Activated T-cell treated with anti-CD3 and anti-CD28 coated beads, Interleukin-2, amount 50 U/mL, for 4 hours (primary cell): ENCODE measurements at places on chromosomes 7 and 10. TPM values are rescaled to one million over a fixed set of nuclear protein-coding genes. Genes with fewer than 3 reads are reported as not detected.

GRCh38 chr7:11742496-11742895 lies 89.5 kb downstream of the THSD7A start:
- no peak for DNase-seq

DNA sequence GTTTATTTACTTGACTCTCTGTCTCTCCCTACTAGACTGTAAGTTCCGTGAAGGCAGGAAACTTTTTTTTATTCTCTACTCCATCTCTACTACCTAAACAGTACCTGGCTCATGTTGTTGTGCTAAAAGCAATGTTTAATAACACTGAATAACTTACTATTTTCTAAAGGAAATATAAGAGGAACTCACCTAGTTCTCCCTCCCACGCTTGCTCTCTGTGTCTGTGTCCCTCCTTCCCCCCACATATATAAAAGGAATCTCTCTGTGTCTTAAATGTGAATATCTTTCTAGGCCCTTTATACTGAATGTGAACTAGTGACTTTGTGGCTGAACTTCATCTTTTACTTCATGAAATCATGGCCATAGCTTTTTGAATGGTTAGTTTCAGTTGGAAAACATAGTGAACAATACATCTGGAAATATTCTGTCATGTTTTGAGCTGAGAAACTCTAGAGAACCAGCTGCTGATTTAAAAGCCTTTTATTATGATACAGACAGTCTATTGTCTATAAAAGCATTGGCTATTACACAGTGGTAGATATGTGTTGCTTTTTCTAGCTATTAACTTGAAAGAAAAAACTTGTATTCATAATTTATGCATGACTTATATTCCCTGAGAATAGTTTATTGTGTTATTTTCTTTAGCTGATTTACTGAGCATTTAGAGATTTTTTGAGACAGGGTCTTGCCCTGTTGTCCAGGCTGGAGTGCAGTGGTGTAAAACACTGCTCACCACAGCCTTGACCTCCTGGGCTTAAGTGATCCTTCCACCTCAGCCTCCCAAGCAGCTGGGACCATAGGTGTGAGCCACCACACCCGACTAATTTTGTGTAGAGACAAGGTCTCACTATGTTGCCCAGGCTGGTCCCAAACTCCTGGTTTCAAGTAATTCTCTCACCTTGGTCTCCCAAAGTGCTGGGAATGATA lies 42.5 kb downstream of the VCL start:
- no peak for DNase-seq

GRCh38 chr10:101032637-101033224 lies 1.7 kb downstream of the SFXN3 start:
- DNase-seq: peak; percentile 58

DNA sequence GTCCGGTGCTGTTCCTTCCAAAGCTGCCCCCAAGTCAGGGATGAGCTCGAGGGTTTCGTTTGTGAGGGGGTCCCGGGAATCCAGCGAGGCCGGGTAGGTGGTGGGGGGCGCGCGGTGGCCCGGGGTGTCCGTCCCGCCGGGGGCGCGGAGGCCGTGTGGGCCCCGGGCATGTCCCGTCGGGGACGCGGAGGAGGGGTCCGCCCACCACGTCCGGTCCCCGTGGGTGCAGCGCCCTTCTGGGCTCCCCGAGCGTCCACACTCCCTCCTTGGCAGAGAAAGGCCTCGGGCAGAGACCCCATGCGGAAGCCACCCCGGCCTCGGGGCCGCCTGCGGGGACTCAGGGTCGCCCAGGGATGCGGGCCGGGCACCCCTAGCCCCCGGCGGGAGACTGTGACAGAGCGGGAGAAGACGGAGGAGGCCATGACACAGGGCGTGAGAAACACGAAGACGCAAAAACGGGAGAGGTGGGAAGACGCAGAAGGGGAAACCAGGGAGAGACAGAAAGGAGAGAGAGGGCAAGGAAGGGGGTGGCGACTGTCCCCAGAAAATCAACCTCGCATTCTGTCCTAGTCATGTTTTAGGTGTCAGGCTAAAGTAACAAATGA lies 640 bp upstream of the ZNF425 start:
- peak; percentile 60 for DNase-seq

DNA sequence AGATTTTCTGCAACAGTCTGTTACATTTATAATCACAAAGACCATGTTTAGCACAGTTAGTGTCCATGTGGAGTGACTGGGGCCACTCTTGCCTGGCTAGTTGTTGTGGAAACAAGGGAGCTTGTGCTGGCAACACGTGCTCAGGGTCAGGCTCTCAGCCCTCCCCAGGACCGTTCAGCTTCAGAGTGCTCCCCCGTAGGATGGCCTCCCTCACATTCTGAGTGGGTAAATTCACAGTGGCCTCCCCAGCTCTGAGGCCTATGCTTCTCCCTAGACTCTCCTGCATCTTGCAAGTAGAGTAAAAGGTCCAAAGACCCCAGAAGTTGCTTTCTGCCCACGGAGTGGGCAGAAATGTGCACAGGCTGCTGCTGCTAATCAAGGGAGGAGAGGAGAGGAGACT lies 122.3 kb downstream of the ADCY1 start:
- no peak for DNase-seq

DNA sequence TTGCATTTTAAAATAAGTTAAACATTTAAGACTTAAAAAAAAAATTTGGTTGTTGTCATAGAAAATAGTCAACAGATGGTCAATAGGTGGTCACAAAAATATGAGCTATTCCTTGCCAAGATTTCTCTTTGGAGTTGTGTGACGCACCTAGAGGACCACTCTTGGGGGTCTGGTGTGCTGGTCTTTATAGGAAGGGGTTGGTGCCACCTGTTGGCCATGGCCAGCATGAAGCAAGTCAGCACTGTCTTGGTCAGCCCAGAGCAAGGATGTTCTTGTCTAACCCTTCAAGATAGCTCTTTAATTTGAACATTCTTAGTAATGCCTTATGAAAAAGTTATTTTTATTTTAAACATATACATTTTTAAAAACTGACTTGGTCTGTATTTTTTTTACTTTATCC lies 267.9 kb upstream of the CNTNAP2 start:
- DNase-seq: no peak

GRCh38 chr7:93475811-93476210 lies 98.7 kb downstream of the CALCR start:
- no peak for DNase-seq

DNA sequence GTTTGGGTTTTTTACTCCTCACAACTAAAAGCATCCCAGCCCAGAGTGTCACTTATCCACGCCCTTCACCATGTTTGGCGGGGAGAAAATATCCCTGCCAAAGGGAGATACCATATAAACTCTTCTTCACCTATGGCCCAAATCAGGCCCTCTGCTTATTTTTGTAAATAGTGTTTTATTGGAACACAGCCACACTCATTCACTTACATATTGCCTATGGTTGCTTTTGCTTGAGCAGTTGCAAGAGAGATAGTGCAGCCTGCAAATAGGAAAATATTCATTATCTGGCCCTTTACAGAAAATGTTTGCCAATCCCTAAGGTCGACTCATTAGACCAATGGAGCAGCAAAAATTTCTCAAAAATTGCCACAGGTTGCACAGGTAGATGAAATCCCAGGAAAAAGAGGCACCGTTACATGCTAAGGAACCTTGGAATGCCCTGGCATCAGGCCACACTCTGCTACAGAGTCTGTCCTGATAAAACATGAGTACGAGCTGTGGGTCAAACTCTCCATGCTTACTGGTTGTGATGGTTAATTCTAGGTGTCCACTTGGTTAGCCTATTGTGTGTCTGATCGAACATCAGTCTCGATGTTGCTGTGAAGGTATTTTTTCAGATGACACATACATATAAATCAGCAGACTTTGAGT lies 7.9 kb upstream of the RASSF4 start:
- no peak for DNase-seq

- no peak for DNase-seq
Measured at GRCh38 chr10:31774928-31775650, 153.5 kb downstream of the ARHGAP12 start.

- no peak for DNase-seq
Measured at GRCh38 chr7:17043012-17043877, 161.5 kb upstream of the AGR3 start.

GRCh38 chr10:74525885-74526284 lies 300.5 kb upstream of the KAT6B start:
- DNase-seq: no peak

DNA sequence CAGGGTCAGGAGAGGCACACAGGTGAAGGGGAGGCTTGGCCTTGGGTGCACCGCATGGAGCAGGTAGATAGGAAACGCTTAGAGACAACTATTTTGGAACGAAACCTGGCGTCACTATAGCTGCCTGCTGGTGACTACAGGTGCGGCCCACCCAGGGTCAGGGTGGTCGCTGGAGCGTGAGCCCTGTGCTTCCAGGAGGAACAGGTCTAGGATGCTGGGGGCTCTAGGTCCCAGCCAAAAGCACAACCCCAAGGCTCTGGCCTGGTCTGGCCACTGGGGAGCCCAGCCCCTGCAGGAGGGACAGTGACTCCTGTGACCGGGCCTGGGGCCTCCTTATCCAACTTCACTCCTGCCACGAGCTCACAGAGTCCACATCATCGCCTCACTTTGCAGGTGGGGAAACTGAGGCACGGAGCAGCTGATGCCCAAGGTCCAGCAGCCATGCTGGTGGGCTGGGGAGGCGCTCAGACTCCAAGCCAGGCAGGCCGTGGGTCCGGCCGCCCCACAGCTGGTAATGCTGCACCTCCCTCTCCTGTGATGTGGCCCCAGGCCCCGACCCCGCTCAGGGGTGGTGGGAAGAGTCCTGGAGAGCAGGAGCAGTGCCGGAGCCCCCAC lies 9.0 kb downstream of the LFNG start:
- no peak for DNase-seq

DNA sequence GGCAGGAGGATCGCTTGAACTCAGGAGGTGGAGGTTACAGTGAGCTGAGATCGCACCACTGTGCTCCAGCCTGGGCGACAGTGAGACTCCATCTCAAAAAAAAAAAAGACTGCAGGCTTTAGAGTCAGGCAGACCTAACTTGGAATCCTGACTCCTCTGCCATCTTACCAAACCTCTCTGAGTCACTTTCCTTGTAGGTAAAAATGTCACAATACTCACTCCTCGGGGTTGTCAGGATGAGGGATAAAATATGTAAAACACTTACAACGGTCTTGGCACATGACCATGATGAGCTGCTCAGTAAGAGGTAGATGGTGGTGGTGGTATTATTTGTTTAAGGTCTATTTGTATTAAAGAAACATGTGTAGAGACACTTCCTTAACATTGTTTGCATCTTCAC lies 154.1 kb upstream of the PDE1C start:
- DNase-seq: no peak

CPA2 gene
- 1.5 TPM for total RNA-seq

CRYGN gene
- total RNA-seq: not detected

MMD2 gene
- not detected for total RNA-seq

HIPK2 gene
- total RNA-seq: 20.3 TPM

NRG3 gene
- total RNA-seq: not detected

TMEM130 gene
- total RNA-seq: not detected

OR2A7 gene
- 0.58 TPM for total RNA-seq

RSPH10B2 gene
- 0.35 TPM for total RNA-seq

ATOH7 gene
- total RNA-seq: not detected

SCIN gene
- total RNA-seq: 0.37 TPM

CALY gene
- not detected for total RNA-seq

NUTM2B gene
- 0.33 TPM for total RNA-seq
